ENCODE measurements at places on chromosomes 1 and 21. TPM values are rescaled to one million over a fixed set of nuclear protein-coding genes. Genes with fewer than 3 reads are reported as not detected.

- no peak for DNase-seq
Observed at GRCh38 chr1:203807196-203807595, 11.8 kb downstream of the ZBED6 start.

GRCh38 chr1:98854137-98854536, 150.5 kb downstream of the PLPPR5 start:
- DNase-seq = no peak

DNA sequence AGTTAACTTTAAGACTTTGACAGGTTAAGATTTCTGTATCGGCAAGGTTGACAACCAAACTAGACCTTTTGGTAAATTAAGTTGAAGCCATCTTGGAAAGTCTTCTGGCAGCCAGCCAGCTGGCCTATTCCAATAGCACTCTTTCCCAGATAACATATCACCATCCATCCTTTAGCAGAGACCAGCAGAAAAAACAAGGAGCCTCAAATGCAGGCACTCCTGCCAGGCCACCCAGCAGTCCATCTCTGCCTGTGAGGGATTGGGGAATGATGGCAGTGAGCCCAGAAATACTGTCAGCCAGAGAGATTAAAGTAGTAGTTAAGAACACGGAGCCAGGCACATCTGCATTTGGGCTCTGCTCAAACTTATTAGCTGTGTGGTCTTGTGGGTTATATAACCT, 19.4 kb downstream of the ZBTB40 start:
- DNase-seq = no peak

RAD54L gene
- polyA plus RNA-seq = 0.38 TPM

DNA sequence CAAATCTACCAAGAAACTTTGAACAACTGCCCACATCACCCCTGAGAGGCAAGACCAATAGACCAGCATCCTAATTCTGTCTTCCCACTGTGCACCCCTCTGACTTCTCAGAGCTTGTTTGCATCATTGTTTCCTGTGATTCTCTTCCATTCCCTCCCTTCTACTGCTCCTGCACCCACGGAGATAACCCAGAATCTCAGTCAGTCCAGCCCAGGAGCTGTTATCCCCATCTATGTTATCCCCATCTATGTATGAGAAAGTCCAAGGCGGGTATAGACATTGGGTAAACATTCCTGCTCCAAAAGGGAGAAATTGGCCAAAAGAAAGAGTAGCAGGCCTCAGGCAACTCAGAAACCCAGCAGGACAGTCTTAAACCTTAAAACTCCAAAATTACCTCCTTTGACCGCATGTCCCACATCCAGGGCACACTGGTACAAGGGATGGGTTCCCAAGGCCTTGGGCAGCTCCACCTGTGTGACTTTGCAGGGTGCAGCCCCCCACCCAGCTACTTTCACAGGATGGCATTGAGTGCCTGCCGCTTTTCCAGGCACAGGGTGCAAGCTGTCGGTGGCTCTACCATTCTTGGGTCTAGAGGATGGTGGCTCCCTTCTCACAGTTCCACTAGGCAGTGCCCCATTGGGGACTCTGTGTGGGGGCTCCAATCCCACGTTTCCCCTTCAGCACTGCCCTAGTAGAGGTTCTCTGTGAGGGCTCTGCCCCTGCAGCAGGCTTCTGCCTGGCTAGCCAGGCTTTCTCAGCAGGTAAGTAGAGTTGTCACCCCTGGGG, 414.8 kb downstream of the NPHP4 start:
- DNase-seq = no peak

DNA sequence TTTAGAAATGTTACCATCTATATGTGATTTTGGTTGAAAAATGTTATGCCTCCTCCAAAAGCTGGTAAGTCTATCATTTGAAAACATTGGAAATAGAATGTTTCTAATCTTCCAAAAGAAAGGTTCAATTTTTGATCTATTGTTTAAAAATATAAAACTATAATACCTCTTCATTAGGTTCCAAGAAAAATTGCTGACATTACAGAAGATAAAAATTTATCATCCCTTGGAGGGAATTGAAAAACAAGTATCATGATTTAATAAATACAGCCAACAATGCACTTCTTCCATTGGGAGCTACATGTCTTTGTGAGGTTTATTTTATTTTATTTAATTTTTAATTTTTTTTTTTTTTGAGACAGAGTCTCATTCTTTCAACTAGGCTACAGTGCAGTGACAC, 148.5 kb downstream of the PIK3R3 start:
- DNase-seq = no peak

GRCh38 chr1:169133801-169134502, 27.5 kb downstream of the ATP1B1 start:
- DNase-seq = no peak

LMOD1 gene
- polyA plus RNA-seq = 731 TPM

- no peak for DNase-seq
Observed at GRCh38 chr1:245520611-245521010, 365.8 kb downstream of the KIF26B start.

GNG4 gene
- 3.9 TPM for polyA plus RNA-seq

IARS2 gene
- 50.3 TPM for polyA plus RNA-seq

DNA sequence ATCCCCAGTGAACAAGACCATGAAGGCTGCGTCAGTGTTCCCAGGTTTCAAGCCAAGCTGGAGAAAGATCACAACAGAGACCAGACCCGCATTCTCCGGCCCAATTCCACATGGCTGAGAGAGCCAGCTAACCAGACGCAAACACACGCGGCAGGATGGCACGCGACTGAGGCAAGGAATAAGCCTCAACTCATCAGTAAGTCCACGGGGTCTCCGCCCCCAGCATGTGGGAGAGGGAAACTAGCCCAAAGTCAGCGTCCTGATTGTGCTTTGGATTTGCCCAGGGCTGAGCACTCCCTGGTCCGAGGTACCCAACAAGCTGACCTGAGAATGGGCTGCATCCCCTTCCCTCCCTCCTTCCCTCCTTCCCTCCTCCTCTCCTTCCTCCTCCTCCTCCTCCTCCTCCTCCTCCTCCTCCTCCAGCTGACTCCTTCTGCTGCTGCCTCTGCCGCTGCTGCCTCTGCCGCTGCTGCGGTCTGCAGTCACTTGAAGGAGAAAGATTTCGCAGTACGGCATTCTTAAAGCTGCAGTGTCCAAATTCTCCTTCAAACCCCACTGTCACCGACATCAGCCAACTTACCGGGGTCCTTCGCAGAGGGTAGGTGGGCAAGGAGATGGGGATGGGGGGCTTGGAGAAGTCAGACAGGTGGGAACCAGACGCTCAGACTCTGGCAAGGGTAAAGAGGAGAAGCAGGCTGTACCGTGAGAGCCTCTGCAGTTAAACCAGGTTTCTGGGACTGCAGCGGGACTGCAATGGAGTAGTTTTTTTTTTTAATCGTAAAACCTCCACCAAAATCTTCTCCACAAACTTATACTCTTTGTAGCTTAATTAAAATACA, 33.0 kb upstream of the H6PD start:
- DNase-seq = no peak

PDZK1IP1 gene
- polyA plus RNA-seq = 0.20 TPM

- DNase-seq = no peak
Observed at GRCh38 chr21:16169102-16169511, 439.3 kb downstream of the USP25 start.

Data from urinary bladder (tissue), 4 donors.